ENCODE measurements at places on chromosomes 5 and 9.

GRCh38 chr5:12016159-12016746, 112.0 kb upstream of the CTNND2 start:
- DNase-seq = no peak

DNA sequence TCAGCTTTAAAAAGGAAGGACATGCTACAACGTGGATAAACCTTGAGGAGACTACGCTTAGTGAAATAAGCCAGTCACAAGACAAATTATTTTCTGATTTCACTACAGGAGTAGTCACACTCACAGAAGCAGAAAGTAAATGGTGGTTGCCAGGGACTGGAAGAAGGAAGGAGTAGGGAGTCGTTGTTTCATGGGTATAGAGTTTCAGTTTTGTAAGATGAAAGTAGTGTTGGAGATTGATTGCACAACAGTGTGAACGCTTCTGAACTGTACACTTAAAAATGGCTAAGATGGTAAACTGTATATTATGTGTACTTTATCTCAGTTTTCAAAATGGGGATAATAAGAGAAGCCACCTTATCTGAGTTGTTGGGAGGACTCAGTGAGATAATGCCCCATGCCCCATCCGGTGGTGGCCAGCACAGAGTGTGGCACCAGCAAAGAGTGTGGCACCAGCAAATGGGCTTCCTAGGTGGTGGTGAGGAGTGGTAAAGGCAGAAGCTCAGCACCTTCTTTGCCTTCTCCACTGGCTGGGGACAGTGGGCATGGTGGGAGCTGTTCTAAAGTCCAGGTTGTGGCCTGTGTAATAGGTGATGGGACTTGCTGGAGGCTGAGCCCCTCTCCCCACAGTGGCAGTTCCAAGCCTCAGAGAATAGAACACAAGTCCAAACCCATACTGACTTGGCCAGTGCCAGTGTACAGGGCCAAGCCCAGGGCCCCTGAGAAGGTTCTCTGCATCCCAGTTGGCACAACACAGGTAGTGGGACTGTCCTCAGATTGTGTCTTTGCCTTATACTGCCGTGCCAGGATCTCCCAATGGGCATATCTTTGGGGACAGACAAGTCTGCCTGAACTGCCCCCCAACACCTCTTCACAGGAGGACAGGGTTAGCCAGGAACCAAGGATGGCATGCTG, 4.4 kb downstream of the SLC22A4 start:
- DNase-seq = no peak

- no peak for DNase-seq
These were observed 11.4 kb upstream of the DAB2IP start for GRCh38 chr9:121640076-121640475.

DNA sequence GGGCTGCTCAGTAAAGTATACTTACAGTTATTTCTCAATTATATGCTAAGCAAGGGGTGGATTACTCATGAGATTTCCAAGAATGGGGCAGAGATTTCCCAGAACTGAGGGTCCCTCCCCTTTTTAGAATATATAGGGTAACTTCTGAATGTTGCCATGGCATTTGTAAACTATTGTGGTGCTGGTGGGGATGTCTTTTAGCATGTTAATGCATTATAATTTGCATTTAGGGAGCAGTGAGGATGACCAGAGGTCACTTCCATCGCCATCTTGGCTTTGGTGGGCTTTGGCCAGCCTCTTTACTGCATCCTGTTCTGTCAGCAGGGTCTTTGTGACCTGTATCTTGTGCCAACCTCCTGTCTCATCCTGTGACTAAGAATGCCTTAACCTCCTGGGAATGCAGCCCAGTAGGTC, 35.5 kb downstream of the TTC1 start:
- no peak for DNase-seq

DNA sequence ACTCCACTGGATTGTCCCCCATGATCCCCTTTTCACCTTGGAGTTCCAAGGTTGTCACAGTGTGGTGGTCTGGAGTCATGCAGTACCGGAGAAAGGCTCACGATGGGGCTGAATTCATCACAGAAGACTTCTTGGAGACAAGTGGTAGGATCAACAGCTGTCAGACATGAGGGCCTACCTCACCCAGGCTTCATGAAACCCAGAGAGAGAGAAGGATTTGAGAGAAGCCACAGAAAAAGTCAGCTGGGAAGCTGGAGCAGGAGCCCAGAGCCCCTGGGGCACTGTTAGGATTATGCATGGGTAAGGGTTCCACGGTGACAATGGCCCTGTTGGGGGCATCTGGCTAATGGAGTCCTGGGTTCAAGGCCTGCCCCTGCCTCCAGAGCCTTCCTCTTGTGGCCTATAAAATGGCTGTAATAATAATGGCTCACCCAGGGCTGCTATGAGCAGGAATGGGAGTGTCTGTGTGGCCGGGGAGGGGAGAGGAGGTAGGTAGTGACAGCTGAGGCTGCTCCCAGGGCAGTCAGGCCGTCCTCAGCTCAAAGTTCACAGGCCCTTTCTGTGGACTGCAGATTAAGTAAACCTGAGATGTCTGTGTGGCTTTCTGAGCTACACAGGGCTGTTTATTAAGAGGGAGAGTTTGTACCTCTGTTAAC, 910 bp downstream of the TRIM14 start:
- DNase-seq = peak; percentile 60

DNA sequence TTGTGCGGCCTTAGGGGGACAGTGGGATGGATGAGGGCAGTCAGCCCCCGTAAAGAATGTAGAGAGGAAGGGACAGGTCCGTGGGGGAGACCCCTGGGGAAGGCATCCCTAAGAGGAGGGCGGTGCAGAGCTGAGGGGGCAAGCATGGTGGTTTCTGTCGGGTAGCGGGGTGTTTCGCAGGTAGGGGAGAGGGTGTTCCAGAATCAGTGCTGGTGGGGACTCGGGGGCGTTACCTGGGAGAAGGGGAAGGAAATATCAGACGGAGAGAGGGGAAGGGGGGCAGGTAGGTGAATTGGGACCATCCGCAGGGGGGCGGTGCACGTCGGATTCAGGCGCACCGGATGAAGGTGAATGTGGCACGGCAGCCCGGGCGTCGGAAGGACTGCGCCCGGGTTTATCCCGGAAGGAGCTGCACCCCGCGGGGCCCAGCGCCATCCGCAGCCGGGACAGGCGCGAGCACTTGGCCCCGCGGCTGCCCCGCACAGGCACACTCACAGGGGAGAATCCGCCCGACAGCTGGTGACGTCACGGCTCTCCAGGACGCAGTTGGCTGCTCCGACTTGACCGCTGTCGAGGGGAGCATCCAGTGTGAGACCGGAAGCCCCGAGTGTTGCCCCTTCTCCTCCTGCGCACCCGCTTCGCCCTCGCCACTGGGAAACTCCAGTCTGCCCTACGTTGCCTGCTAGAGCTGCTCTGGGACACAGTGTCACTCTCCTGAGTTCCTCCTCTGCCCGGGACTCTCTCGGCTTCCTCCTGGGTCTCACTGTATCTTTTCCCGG, 1.3 kb downstream of the CD72 start:
- peak; percentile 88 for DNase-seq

- DNase-seq = no peak
These were observed 11.2 kb downstream of the EDIL3 start for GRCh38 chr5:84373506-84373905.

- no peak for DNase-seq
These were observed 35.7 kb upstream of the NTNG2 start for GRCh38 chr9:132125944-132126679.

DNA sequence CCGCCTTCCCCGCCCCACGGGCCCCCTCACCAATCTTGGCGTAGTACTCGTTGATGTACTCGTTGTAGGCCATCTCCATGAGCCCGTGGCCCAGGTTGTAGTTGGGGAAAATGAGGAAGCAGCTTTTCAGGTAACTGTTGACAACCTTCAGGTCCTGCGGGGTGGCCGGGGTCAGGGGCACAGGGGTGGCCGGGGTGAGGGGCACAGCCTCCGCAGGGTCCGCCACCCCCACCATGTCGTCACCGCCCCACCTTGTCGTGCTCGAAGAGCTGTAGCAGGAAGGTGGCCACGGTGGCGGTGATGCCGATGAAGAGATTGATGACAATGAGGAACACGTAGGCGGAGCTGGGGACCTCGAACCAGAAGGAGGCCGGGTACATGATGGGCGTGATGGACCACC, 14.8 kb upstream of the CLIC3 start:
- DNase-seq = no peak

Measured in CD4-positive, alpha-beta T cell treated with Interleukin-1 beta for 1 hour (primary cell).